Fibroblast of upper back skin (primary cell): ENCODE measurements at places on chromosomes 1 and 21.

DNA sequence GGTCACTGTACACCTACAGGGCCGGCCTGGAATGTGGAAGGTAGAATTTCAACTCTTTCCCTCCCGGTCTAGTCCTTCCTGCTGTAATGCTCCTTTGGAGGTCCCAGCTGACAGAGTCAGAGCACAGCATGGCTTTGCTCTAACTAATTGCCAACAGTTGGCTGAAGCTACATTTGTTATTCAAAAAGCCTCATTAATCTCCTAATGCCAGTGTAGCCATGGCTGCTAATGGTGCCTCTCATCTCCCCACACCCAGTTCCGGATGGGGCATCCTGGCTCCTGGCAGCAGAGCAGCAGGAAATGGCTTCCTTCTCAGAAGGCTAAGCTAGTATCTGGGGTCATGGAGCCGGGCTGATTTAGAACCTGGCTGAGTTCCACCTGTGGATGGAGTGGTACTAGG lies 18.7 kb upstream of the CAMK1G start:
- no peak for DNase-seq

GRCh38 chr1:193060406-193060805 lies 994 bp downstream of the RO60 start:
- DNase-seq: no peak

DNA sequence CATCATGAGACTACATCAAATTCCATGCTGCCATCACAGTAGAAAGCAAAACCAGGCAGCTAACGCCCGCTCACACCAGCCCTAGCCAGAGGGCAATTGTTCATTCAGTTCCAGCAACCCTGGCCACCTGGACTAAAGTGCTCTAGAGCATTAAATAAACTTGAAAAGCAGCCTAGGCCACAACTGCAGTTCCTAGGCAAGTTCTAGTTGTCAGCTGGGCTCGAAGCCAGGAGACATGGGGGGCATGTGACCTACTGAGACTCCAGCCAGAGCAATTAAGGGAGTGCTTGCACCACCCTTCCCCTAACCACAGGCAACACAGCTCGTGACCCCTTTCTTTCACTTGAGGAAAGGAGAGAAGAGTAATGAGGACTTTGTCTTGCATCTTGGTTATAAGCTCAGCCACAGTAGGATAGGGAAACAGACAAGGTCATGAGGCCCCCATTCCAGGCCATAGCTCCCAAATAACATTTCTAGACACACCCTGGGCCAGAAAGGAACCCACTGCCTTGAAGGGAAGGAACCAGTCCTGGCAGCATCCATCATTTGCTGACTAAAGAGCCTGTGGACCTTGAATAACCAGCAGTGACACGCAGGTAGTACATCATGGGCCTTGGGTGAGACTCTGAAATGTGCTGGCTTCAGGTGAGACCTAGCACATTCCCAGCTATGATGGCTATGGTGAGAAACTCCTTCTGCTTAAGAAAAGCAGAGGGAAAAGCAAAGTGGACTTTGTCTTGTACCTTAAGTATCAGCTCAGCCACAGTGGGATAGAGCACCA lies 77.0 kb downstream of the ZZZ3 start:
- DNase-seq: peak; percentile 59

GRCh38 chr1:243322326-243322725 lies 66.5 kb downstream of the SDCCAG8 start:
- no peak for DNase-seq

- DNase-seq: peak; percentile 16
Measured at GRCh38 chr1:22665752-22666151, 12.7 kb downstream of the C1QB start.

- no peak for DNase-seq
Measured at GRCh38 chr21:33070998-33071769, 1.2 kb downstream of the OLIG1 start.

GRCh38 chr21:40130476-40130875 lies 263.2 kb downstream of the PCP4 start:
- no peak for DNase-seq

- DNase-seq: no peak
Measured at GRCh38 chr21:34670220-34670961, 1.6 kb downstream of the CLIC6 start.

- no peak for DNase-seq
Measured at GRCh38 chr1:170481000-170481399, 51.0 kb upstream of the GORAB start.

- peak; percentile 95 for DNase-seq
Measured at GRCh38 chr1:27418326-27419185, 26.1 kb downstream of the GPR3 start.

- DNase-seq: no peak
Measured at GRCh38 chr1:82492159-82492558, 691.4 kb downstream of the ADGRL2 start.

- no peak for DNase-seq
Measured at GRCh38 chr1:14438127-14438769, 160.2 kb upstream of the KAZN start.

DNA sequence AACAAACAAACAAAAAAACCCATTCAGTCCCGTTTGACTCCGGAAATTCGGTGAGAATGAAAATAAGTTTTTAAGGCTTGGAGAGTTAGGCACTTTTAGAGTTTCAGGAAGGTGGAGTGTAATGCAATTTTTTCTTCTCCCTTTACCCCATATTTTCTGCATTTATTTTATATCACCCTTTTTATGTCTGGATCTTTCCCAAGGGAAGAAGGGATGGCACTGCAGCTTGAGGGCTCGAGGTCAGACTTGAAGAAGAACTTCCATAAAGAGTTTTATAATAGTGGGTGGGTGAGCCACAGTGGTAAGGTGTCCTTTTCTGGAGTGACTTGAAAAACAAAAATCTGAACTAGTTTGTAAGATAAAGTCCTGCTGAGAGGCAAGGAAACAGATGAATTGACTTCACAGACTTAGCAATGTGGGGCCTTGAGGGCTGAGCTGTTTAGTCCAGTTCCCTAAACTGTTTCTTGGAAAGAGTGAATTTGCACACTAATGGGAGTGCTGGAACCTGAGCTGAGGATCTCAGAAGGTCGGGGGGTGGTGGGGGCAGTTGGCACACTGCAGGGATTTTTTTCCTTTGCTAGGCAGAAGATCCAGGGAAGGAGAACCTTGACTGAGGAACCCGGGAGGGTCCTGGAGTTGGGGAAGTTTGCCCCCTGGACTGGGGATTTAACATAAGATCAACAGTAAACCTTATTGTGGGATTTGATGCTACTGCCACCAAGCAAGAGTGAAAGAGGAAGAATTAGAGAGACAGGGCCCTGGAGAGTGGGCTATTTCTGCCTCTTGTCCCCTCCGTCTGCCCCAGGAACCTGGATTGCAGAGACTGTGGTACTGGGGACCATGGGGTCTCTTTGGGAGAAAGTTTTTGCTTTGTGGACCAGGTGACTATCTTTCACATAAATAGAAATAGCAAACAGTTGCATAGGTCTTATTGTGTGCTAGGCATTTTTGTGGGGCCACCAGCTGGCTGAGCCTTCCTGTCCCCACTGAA lies 1.8 kb upstream of the MEX3A start:
- no peak for DNase-seq

GRCh38 chr1:18945401-18945849 lies 11.1 kb downstream of the IFFO2 start:
- DNase-seq: peak; percentile 85

DNA sequence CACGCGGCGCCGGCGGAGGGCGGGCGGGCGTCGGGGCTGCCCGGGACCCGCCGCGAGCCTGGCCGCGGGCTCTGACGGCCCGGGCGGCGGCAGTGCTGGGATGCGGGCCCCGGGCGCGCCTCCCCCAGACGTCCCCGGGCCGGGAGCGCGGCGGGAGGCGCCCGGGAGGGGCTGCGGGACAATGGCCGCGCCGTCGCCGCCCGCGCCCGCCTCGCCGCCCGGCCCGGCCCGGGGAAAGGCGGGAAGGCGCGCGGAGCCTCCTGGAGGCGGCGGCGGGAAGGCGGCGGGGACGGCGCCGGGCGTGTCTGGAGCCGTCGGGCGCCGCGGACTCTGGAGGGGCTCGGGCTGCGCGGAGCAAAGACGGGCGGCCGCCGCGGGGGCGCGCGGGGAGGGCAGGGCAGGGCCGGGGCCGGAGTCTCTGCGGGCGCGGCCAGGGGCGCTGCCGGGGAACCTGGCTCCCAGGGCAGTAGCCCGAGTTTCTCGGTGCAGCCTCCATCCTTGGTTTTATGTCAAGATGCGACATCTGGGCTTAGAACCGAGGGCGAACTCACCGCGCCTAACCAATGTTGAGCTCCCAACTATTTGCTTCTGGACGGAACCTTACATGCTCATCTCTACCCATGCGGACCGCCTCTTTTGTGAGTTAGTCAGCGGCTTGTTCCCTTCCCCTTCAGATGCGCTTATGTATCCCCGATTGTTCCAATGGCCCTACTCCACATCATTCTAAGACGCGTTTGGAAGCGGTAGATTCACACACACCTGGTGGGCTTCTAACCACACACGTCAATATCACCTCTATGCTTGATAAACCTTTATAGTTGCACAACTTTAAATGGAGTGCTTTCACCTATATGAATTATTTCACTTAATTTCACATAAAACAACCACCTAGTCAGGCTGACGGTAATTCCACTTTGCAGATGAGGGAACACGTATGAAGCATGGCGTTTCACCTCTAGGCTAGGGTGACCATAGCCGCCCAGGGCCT lies 651 bp downstream of the ZBTB8A start:
- peak; percentile 33 for DNase-seq

- no peak for DNase-seq
Measured at GRCh38 chr21:41435706-41436105, 9.7 kb downstream of the MX1 start.

- no peak for DNase-seq
Measured at GRCh38 chr1:163163163-163163562, 39.6 kb downstream of the RGS5 start.

DNA sequence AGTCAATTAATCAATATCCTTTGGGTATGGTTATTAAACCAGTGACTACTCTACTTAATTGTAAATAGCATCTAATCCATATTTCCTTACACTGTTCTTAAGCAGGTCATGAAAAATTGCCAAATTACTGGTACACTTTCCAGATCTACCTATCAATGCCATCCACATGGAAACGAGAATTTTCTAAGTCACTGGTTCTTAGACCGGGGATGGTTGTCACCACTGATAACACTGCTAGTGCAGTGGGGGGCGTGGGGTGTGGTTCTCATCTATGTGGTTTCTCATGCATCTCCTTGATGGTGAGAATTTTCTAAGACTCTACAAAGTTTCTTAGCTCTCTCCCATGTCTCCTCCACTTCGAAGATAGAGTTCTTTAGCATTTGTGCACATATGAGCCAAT lies 63.7 kb upstream of the COG2 start:
- DNase-seq: no peak

DNA sequence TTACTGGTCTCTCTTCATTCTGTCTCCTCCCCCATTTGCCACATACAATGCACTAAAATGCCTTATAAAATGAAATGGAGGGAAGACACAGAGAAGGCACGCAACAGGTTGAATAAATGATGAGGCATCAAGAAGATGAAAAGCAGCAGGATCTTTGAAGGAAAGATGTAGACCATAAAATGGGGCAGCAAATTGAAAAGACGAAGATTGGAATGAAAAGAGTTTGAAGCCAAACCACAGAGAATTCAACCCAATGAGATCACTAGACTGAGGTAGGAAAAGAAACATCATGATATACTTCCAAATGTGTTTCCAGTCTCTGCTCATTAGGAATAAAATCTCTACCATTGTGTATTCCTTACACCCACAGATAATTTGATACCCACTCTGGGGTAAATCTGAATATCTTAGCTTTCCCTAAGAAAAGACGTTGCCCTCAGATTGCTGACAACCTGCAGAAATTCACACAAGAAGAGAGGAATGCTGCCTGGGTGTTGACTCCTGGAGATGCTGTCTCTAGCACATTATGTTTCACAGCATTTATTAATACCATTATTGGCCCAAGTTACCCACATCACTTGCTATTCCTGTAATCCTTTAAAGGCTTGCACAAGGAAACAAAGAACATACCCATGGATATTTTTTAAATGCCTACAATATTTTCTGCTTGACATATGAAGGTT lies 230.9 kb downstream of the LTN1 start:
- DNase-seq: peak; percentile 80

GRCh38 chr1:200971955-200972711 lies 51.4 kb downstream of the KIF21B start:
- DNase-seq: peak; percentile 71
